ENCODE measurements at places on chromosomes 13 and 19.

DNA sequence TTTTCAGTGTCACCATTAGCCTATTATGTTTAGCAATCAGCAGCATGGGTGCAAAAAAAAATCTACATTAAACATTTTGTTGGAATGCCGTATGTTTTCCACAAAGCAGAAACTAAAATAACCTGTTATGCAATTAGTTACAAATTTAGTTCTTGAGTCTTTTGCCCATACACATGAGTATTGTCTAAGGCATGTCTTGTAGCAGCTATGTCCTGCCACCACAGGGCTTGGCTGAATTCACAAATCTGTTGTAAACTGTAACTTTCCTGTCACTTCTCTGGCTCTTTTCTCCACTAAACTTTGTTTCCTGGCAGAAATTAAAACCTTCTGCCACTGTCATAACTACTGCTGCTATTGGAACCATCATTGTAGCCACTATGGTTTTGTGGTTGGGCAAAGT is 277.9 kb upstream of the SPRY2 start:
- no peak overlapping the region for H3K4me3 ChIP-seq
- no peaks in the 10 kb centered on the region for H3K4me1 ChIP-seq
- no peak for DNase-seq
- no peaks in the 10 kb centered on the region for H3K36me3 ChIP-seq
- H3K27me3 ChIP-seq = no peaks in the 10 kb centered on the region

GRCh38 chr19:35115177-35115951 is at the start of gene FXYD3:
Gene FXYD3, plus strand, starts transcription at chr19:35115823. Its CDS starts 3,554 bp downstream, at chr19:35119377.
- H3K27ac ChIP-seq = no peak within 1 kb of the TSS
- H3K4me1 ChIP-seq = peaks cover 8% of the 10 kb centered on the region
- H3K4me3 ChIP-seq = no peak within 1 kb of the TSS

DNA sequence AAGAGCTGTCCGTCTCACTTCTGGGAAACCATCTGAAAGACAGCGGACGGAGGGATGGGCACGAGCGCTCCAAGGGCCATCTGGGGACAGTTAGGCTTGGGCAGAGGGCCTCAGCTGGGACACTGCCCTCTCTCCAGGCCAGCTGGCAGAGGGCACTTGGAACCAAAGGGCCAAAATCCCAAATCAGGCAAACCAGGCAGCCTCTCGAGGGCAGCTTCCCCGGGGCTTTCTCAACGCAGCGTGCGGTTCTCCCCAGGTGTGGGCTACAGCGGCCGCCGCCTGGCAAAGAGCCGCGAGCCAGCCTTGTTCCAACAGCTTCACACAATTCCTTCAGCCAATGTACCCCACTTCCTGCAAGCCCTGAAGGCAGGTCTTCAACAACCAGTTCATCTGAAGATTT is 5.0 kb downstream of the MLLT1 start:
- H3K27me3 ChIP-seq = no peaks in the 10 kb centered on the region
- H3K4me3 ChIP-seq = no peak overlapping the region

GRCh38 chr13:33402975-33403374 is 117.4 kb upstream of the STARD13 start:
- no peak overlapping the region for H3K27ac ChIP-seq
- H3K4me3 ChIP-seq = no peak overlapping the region
- no peak for DNase-seq
- H3K4me1 ChIP-seq = no peaks in the 10 kb centered on the region

DNA sequence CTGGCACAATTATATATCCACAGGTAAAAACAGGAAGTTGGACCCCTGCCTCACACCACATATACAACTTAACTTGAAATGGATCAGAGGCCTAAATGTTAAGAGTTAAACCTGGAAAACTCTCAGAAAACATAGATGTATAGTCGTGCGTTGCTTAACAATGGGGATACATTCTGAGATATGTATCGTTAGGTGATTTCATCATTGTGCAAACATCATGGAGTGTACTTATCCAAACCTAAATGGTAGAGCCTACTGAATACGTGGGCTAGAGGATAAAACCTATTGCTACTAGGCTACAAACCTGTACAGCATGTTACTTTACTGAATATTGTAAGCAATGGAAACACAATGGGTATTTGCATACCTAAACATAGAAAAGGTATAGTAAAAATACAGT is 14.8 kb upstream of the CALM3 start:
- no peak overlapping the region for H3K4me3 ChIP-seq
- DNase-seq = no peak
- no peaks in the 10 kb centered on the region for H3K27me3 ChIP-seq
- H3K36me3 ChIP-seq = no peaks in the 10 kb centered on the region

DNA sequence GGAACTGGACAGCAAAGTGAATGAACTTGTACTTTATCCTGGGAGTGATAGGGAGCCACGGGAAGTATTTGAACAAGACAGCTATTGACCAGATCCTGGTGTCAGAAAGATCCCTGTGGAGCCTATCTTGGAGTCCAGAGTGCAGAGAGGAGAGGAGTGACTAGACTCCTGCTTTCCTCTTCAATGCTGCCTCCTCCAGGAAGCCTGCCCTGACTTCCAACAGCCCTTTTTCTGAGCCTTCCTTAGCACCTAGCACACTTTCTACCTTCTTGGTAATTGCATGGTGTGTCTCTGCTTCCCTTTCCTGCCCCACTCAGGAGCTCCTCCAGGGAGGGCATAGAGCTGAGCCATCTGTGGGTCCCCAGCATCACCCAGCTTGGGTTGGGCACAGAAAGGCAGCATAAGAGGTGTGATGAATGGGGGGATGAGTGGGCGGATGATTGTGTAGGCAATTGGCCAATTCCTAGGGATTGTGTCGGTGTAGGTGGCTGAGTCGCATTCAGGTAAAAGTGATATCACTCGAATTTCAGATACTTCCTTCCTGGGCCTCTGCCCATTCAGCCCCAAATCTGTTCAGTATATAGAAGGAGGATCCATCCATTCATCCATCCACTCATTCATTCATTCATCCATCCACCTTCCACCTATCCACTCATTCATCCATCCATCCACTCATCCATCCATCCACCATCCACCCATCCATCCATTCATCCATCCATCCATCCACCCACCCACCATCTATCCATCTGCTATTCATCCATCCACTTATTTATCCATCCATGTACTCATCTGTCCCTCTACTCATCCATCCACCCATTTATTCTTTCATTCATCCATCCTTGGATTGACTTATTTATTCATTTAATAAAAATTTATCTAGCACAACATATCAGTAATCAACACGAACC is 26.9 kb downstream of the CYP4F22 start:
- no peaks in the 10 kb centered on the region for H3K36me3 ChIP-seq
- no peak overlapping the region for H3K4me3 ChIP-seq
- H3K27ac ChIP-seq = no peak overlapping the region
- peaks cover 11% of the 10 kb centered on the region for H3K4me1 ChIP-seq
- no peak for DNase-seq
- H3K27me3 ChIP-seq = no peaks in the 10 kb centered on the region

- H3K27ac ChIP-seq = no peak overlapping the region
- no peak for DNase-seq
- peaks cover 75% of the 10 kb centered on the region for H3K36me3 ChIP-seq
- no peak overlapping the region for H3K4me3 ChIP-seq
- no peaks in the 10 kb centered on the region for H3K27me3 ChIP-seq
- H3K4me1 ChIP-seq = peaks cover 77% of the 10 kb centered on the region
Measured at GRCh38 chr19:1089891-1090290, 5.3 kb downstream of the POLR2E start.

GRCh38 chr13:47859165-47859564 is 141.9 kb downstream of the SUCLA2 start:
- no peaks in the 10 kb centered on the region for H3K27me3 ChIP-seq
- no peaks in the 10 kb centered on the region for H3K4me1 ChIP-seq
- H3K4me3 ChIP-seq = no peak overlapping the region
- H3K36me3 ChIP-seq = no peaks in the 10 kb centered on the region

DNA sequence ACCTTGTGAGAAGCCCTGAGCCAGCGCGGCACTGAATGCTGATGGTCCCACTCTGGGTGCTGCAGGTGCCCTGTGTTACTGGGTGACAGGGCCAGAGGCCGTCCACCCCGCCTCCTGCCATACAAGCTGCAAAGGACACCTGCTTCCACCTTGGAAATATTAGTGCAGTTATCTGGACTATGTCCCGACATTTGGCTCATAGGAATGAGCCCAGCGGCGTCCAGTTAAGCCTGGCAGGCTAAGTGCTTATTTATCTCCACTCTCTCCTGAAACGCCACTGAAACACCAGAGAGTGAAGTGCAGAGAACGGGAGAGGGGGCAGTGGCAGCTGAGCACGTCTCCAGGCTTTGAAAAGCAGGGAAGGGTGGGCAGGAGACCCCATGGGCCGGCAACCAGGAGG is 145.8 kb downstream of the KDM4B start:
- no peak overlapping the region for H3K27ac ChIP-seq
- H3K4me3 ChIP-seq = no peak overlapping the region
- peaks cover 24% of the 10 kb centered on the region for H3K36me3 ChIP-seq

DNA sequence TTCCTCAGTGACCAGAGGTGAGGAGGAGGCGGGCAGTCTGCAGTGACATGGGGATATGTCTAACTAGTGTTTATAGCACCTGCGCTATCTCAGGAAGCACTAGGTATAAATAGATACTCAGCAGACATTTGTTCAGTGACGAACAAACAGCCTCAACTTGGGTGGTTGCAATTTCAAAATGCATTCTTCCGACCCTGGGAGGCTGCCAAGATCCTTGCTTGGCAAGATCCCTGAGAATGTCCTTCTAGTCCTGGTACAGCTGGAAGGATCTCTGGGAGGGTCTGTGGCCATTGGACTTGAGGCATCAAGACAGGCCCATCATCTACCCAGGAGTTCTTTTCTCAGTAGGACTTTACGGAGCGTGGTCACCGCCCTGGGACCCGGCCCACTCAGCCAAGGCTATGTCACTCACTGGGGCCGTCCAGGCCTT is 299.5 kb downstream of the ZNF536 start:
- H3K4me3 ChIP-seq = no peak overlapping the region
- H3K36me3 ChIP-seq = no peaks in the 10 kb centered on the region
- no peak for DNase-seq
- no peak overlapping the region for H3K27ac ChIP-seq
- H3K4me1 ChIP-seq = peaks cover 2% of the 10 kb centered on the region

DNA sequence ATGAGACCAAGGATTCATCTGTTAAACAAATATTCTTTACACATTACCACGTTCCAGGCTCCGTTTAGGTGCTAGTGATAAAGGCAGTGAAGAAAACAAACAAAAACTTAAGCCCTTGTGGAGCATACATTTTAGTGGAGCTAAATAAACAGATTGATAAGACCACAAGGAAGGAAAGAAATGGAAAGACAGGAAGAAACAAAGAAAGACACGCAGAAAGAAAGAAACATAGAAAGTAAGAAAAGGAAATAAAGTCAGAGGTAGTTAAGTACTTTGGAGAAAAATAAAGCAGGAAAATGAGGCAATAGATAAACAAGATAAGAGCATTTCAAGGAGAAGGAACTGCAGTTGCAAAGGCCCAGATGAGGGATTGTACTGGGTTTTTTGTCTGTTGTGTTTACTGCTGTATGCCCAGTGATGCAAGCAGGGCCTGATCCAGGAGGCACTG is 998 bp downstream of the NFKBIB start:
- no peak for DNase-seq
- peaks cover 18% of the 10 kb centered on the region for H3K36me3 ChIP-seq
- peaks cover 44% of the 10 kb centered on the region for H3K4me1 ChIP-seq

DNA sequence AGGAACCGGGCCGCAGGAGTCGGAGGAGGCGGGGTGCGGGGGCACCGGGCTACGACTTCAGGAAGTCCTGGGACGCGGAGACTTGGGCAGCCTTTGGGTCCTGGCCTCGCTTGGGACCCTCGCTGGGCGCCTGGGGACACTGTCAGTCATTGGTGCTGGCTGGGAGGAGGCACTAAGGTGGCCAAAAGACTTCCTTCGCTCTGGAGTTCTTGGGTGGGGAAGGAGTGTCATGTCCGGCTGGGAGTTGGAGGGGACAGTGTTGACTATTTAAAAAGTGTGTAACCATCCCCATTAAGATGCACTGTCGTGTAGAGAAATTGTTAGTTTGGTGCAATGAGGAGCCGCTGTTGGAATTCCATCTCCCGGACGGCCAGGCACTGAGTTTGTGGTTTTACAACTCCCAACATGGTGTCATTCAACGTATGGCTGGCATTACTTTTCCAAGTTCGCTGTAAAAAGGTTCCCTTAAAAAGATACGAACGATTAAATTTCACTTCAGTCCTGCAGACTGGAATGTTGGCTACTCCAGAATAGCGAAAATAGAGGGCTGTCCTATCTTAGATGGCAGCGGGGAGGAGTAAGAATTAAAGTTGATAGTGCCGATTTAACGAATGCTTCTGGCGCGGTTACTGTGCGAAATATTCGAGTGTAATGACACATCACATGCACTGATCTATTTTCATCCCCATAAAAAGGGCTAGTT is 776 bp downstream of the DNAJC3 start:
- H3K27ac ChIP-seq = peak overlapping the region; percentile 56
- H3K4me1 ChIP-seq = peaks cover 21% of the 10 kb centered on the region
- no peaks in the 10 kb centered on the region for H3K36me3 ChIP-seq
- H3K27me3 ChIP-seq = no peaks in the 10 kb centered on the region

DNA sequence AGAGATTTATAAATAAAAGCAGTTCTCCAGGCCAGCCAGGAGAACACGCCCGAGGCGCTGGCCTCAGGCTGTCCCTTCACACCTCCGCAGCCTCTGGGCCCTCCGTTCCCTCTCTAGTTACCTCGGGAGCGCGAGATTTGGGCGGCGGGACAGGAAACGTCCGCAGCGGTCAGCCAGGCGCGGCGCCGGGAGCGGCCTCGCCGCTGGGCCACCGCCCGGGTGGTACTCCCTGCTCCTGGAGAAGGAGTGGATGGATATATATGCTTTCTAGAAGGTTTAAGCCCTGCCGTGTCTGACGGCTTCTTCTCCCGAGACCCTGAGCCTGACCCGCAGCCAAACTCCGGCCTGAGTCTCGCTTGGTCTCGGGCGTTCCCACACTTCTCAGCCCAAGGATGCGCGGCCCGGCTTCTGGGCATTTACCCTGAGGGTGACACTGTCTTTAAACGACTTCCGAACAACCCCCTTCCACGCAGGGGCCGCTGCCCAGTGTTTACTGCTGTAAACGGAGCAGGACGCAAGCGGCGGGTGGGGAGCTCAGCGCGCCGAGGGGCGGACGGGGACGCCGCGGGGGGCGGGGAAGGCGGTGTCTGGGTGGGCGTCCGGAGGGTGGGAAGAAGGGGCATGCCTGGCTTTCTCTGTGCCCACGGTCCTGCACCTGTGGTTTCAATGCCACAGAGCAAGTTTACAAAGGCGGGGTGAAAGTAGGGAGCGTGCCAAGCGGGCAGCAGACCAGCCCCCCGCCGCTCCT is 2.0 kb upstream of the ZIC2 start:
- H3K27ac ChIP-seq = no peak overlapping the region
- peak; percentile 26 for DNase-seq
- H3K36me3 ChIP-seq = no peaks in the 10 kb centered on the region
- H3K27me3 ChIP-seq = peaks cover 78% of the 10 kb centered on the region

DNA sequence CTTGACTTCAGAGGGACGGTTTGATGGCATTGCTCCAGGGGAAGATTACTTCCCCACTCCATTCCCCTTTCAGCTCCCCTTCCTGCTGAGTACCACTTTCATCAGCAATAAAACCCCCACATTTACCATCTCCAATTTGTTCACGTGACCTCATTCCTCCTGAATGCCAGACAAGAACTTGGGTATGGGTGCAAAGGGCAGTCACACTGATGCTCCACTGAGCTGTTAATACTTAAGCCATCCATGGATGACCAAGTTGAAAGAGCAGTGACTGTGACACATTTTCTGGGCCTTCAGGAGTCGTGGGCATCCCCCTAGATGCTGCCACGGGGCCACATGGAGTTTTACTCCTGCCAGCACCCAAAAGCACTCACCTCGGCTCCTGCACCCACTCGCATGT is 93.1 kb downstream of the STOML3 start:
- no peak overlapping the region for H3K4me3 ChIP-seq
- H3K27ac ChIP-seq = no peak overlapping the region
- no peaks in the 10 kb centered on the region for H3K36me3 ChIP-seq
- no peaks in the 10 kb centered on the region for H3K27me3 ChIP-seq
- no peaks in the 10 kb centered on the region for H3K4me1 ChIP-seq

Data from CD4-positive, alpha-beta T cell (primary cell).